ENCODE measurements at places on chromosomes 12 and 14.

- DNase-seq = no peak
Measured at GRCh38 chr12:54154681-54155186, 34.1 kb downstream of the SMUG1 start.

GRCh38 chr12:72207486-72208409, 64.4 kb upstream of the TRHDE start:
- DNase-seq = no peak

GRCh38 chr14:69683971-69684370, 72.6 kb downstream of the SUSD6 start:
- no peak for DNase-seq

GRCh38 chr12:2183556-2184541, 131.1 kb downstream of the CACNA1C start:
- no peak for DNase-seq

- no peak for DNase-seq
Measured at GRCh38 chr14:26738571-26738970, 140.7 kb upstream of the NOVA1 start.

DNA sequence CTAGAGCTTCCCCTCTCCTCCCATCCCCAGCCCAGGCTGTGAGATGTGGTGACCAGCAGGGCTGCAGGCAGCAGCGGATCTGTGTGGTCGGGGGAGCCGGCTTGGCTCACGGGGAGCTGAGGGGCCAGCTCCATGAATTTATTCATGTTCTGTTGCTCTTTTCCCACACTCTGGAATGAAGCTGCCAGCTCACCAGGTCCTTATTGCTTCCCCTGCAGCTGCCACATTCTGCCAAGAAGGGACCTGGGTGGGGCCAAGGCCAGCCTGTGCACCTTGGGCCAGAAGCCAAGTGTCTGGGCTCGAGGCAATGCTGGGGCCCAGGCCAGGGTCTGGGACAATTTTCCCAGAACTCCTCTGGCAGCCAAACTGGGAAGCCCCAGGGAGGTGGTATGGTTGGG, 2.5 kb upstream of the C1QL4 start:
- no peak for DNase-seq

DNA sequence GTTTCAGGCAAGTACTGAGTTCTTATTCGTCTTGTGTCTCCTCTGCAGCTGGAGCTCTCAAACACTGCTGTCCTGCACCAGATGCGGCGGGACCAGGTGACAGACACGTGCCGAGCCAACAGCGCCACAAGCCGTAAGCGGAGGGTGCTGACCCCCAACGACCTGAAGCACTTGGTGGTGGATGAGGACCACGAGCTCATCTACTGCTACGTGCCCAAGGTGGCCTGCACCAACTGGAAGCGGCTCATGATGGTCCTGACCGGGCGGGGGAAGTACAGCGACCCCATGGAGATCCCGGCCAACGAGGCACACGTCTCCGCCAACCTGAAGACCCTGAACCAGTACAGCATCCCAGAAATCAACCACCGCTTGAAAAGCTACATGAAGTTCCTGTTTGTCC, 201.2 kb downstream of the SLC41A2 start:
- no peak for DNase-seq

DNA sequence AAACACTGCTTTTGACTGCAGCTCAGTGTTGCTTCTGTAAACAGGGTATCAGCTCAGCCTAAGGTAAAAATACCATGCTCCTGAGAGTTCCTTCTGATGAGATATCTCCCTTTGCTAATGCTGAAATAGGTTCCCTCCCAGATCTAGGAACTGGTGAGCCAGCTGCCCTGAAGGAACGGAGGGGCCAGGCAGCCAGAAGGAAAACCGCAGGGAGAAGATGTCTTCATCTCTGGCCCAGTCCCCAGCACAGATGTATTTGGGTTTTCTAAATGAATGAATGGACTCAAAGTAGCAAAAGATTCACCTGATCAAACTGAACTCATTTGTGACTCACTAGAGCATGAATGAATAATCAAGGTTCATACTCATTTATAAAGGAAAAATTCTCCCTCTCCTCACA, 247.8 kb downstream of the MSRB3 start:
- DNase-seq = no peak

DNA sequence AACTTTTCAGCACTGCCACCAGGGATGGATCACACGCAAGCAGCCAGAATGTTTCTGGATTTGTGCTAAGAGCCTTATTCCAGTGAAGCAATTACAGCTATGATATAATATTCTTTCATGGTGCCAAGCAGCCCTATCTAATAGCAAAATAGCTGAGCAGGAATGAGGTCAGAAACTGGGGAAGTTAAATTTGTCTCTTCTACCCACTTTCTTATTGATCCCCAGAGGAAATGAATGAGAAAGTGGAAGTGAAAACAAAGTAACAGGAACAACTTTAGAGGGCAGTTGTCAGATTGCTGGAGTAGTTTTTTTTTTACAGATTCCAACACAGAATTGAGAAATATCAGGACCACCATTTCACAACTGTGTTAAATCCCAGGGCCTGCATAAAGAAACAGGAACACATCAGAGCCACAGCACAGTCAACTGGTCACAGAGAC, 44.8 kb downstream of the GCH1 start:
- DNase-seq = no peak

GRCh38 chr12:75205558-75205957, 4.1 kb downstream of the KCNC2 start:
- DNase-seq = no peak

DNA sequence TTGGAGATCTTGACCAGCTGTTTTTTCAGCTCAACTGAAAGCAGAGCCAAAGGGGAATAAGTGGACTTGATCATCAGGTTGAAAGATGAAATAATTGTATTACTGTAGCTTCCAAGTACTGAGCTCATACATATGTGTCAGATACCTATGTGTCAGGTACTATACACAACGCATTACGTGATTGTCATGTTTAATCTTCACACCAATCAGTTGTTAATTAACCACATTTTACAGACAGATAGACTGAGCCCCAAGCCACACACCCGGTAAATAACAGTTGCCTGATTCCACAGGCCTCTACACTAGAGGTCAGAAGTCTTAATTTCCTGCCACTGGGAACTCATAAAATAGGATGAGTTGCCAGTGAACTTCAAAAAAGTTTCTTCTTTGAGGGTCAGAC, 128.5 kb downstream of the GPR135 start:
- DNase-seq = no peak

DNA sequence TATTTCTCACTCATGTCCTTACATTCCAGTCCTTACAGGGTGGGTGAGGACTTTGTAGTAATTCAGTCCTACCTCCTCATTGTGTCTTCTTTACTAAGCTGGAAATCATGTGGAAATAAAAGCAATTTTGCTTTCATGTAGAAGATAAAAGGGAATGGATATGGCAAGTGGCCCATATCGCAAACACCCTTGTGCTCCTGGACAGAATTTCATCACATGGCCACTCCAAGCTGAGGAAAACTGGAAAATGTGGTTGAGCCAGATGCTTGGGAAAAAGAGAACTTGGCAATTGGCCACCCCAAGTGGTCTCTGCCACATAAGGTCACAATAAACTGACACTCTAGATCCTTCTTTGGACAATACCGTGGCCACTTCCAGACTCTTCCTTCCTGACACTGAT, 64.2 kb upstream of the IFNG-AS1 start:
- DNase-seq = peak; percentile 33

DNA sequence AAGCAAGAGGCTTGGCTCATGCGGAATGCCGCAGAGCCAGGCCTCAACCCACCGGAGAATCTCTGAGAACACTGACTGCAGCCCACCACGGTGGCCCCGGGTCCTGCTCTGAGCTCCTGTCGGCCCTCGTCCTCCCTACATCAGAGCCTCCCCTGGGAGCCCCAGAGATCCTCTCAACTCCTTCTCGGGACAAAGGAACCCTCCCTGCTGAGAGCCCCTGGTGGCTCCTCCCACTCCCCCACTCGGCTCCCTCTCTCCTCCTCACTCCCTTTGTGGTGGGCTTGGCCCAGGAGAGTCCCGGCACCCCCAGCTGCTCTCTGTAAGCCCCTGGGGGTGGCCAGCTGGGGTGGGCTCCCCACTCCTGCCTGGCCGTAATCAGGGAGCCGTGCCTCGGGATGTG, 11.1 kb upstream of the INF2 start:
- DNase-seq = no peak

GRCh38 chr14:22282949-22283348, 306.1 kb downstream of the DAD1 start:
- DNase-seq = no peak

DNA sequence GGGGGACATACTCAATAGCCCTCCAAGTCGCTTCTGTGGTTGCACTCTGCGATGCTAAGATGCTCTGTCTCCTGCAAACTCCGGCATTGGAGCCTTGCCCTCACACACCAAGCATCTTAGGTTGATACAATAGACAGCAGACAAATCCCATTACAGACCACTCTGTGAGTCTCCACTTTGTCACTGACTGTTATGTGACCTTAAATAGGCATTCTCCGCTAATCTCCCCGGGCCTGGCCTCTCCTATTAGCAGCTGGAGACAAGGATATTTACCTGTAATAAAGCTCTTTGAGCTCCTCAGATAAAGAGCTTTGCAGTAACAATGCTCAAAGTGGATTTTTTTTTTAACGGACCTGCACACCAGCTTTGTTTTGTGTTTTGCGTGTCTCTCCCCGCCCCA, 479.7 kb upstream of the TBX3 start:
- no peak for DNase-seq

- DNase-seq = no peak
Measured at GRCh38 chr12:5452569-5452968, 20.7 kb downstream of the NTF3 start.

- no peak for DNase-seq
Measured at GRCh38 chr12:20183563-20183962, 184.8 kb upstream of the PDE3A start.

DNA sequence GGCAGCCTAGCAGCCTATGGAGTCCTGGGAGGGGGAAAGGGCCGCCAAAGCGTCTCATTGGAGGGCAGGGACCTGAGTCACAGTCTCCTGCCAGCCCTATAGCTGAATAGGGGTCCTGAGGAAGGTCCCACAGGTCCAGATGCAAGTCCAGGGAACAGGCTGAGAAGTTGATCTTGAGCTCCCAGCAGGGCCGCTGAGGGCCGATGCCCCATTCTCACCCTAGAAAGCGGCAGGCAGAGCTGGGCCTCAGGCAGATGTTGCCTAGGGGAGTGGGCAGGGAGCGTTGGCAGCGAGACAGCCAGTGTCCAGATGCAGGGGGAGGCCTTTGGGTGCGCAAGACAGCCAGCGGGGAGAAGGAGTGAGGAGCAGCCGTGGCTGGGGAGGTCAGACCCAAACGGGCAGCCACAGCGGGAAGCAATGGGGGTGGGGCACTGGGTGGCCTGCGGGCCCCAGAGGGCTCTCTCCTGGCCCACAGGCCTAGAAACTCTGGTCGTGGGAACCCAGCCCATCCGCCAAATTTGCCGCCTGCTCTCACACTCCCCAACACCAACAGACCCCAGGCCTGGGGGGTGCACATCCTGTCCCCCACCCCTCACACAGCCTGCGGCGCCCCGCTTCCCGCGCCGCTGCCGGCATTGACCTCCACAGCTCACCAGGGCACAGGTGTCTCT, 1.1 kb downstream of the HDAC7 start:
- DNase-seq = no peak

GRCh38 chr12:7142056-7142644, 12.0 kb downstream of the CLSTN3 start:
- peak; percentile 12 for DNase-seq

GRCh38 chr12:131378176-131378842, 332.6 kb upstream of the SFSWAP start:
- no peak for DNase-seq
